ENCODE measurements at places on chromosomes 3 and 15.

DNA sequence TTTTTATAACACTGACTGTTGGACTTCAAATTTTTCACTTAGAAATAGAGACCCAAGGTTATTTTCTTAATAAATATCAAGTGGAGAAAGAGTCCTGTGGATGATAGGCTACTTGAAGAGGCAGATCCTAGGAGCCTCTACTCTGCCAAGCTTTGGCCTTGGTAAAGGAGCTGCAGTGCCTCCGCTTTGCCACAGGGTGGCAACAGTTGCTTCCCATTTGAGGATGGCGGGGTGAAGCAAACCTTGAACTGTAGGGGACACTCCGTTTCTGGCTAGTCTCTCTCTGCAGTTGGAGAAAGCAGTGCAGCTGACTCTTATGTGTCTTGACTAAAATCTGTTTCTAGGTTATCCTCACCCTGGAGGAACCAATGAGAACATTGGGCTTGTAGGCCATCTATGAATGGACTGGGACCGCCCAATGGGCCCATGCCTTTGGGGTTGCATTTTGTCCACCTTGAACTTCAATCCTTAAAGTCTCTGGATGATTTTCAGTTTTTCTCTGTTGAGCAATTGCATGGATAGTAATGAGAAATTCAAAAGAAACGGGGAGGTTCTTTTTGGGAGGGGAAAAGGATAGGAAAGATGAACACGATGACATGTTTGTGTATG lies 9.8 kb downstream of the SCG5 start:
- peak; percentile 66 for DNase-seq

GRCh38 chr3:100002599-100003350 lies 111.5 kb downstream of the FILIP1L start:
- DNase-seq = peak; percentile 32

- DNase-seq = no peak
These were observed 628.2 kb upstream of the CFAP20DC start for GRCh38 chr3:59677747-59678702.

DNA sequence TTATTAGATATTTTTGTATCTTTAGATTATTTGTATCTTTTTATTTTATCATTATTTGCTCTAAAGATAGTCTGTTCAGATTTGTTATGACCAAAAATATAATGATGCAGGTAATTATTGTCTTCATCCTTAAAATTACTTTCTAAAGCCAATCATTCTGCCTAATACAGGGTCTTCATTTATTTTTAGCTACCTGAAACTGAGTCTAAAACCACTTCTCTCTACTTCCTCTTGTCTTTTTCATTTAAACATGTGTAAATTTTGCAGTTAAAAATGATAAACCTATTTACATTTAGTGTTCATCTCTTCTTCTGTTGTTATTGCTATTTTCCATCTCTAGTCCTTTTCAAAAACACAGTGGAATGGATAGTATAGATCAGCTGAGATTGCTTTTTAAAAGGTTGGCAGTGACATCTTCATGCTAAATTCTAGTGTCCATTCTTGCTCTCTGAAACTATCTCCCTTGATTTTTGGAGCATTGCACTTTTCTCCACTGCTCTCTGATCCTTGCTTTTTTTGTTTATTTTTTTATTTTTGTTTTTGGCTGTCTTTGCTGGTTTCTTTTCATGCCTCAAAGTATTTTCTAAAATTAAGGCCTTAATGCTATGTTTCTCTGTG lies 91.8 kb downstream of the UBE2E2 start:
- no peak for DNase-seq

DNA sequence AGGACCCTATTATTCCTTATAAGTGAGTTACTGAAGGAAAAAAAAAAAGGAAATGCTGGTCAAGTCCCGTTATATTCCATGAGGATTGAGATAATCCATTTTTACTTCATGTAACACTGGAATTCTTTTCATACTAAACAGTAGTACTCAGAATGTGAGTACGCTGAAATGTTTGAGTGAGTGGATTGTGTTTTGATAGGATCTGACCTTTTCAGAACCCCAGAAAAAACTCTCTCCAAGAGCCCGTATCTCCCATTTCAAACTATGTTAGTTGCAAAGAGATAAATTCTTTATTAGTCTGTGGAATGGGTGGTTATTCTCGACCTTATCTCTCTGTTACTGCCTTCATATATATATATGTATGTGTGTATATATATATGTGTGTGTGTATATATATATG lies 2.5 kb upstream of the LPP start:
- no peak for DNase-seq

DNA sequence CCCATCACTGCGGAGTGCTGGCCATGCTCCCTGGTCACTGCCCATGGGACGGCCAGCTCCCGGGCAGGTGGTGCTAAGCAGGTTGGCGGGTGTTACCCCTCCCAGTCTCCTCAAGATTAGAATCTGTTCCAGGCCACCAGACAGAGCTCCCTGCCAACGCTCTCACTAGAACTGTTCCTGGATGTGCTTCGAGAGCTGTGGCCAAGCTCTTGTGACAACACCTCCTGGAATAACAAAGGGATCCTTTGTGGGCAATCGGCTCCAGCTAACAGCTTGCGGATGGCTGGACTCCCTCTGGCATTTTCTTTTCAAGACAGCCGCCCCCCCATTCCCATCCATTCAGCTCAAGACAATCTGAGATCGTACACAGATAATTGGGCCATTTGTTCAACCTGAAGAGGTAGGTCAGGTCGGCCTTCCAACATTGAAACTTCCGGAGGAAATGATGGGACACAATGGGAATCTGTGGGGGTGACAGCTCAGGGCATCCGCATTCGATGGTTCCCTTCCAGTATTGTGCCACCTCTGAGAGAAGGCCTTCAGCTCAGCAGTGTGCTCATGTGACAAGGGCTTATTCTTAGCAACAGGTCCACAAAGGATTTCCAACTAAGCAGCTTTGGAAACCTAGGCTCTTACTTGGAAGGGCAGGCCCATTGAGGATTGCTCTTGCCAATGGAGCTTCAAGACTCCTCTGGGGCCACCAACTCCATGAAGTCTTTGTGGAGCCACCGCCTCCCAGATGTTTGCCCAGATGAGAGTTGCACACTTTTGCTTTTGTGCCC lies 11.6 kb upstream of the EPHB3 start:
- no peak for DNase-seq

DNA sequence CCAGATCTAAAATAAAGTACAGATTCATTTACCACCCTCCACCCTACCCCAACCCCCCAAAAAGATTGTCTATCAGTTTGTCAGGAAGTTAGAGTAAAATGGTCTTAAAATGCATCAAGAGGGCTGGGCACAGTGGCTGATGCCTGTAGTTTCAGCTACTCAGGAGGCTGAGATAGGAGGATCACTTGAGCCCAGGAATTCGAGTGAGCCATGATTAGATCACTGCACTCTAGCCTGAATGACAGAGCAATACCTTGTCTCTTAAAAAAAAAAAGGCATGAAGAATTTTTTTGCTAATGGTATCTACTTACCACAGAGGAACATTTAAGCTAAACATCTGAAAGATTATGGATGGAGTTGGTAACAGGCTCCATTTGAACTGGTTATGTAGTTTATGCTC lies 71.0 kb downstream of the RBM6 start:
- DNase-seq = no peak

DNA sequence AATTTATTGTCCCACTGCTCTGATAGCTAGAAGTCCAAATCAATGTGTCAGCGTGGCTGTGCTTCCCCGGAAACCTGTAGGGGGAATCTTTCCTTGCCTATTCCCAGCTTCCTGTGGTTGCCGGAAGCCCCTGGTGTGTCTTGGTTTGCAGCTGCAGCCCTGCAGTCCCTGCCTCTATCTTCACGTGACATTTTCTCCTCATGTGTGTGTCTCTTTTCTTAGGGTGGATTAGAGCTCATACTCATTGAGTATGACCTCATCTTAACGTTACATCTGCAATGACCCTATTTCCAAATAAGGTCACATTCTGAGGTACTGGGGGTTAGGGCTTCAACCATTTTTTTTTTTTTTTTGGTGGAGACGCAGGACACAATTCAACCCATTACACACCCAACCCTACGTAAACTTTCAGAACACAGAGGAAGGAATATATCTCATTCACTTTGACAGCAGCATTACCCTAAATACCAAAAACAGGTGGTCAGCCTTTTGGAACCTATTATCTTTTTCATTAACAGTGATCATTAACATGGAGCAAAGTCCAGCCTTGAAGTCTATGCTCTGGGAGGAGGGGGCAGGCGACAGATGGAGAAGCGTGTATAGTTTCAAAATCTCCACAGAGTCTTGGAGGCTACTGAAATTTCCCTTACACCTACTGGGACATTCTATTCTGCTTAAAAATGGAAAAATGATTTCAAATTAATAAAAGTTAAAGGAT lies 88.6 kb downstream of the RYK start:
- DNase-seq = no peak

DNA sequence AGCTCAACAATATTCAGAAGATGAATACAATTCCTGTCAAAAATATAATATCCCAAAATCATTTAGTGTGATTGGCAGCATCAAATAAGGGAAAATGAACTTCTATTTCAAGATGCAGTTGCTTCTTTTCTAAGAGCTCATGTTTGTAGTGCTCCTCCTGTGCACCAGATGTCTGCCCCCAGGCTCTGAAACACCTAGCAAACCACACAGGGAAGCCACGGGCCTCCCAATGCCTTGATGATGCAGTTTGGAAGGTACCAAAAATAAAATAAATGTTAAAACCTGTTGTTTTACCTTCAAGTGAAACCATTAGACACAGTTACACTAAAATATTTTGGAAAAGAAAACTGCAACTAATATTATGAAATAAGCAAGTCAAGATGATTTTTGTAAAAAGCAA lies 22.2 kb downstream of the CFAP20DC start:
- DNase-seq = no peak

DNA sequence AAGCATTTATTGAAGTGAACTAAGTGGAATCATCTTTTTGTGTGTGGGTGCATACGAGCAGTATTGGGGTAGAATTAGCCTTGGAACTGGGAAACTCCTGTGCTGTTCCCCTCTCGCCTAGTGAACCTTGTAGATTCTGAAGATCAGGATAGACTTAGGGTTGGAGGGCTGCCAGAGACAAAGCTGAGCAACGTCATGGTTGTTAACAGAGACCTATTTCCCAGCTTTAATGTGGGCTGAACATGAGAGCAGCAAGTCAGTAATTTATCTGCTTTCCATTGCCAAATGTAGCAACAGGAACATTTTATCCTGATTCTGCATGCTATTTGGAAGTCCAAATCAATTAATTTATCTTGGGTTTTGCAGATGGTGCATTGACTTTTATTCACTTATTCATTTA lies 246.6 kb downstream of the IL20RB start:
- no peak for DNase-seq

GRCh38 chr15:72198356-72199204 lies 993 bp upstream of the GRAMD2A start:
- no peak for DNase-seq

GRCh38 chr3:112769286-112769978 lies 77.2 kb downstream of the CD200R1L start:
- no peak for DNase-seq

DNA sequence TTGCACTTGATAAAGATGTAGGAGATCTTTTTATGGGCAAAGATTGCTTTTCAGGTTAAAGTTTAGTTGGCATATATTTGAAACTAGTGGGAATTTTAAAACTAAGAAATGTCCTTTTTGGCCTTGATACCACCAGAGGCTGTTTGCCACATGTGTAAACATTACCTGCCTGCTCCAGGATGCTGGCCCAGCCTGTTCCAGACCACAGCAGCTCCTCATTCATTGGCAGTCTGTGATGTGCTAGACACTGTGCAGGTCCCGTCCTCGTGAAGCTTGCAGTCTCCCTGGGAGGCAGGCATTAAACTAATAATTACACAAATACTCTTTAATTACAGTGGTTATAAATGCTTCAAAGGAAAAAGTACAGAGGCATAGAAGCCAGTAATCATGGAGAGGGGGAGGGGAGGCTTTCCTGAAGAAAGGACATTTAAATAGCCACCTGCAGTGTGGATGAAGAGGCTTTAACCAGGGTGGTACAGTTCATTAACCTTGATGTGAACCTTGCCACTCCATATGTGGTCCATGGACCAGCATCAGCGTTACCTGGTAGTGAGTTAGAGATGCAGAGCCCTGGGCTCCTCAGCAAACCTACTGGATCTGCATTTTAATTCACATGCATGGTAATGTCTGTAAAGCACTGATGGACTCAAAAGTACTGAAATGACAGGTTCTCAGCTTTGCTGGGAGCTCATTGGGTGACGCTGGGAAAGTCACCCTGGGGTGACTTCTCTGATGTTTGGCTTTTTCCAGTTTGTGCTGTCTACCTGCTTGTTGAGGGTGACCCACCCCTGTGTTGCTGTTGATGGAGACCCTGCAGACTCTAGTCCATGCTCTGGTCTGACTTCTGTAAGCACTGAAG lies 5.3 kb downstream of the ZNF710 start:
- DNase-seq = no peak

- DNase-seq = no peak
These were observed 52.1 kb downstream of the TGFBR2 start for GRCh38 chr3:30658328-30659052.

DNA sequence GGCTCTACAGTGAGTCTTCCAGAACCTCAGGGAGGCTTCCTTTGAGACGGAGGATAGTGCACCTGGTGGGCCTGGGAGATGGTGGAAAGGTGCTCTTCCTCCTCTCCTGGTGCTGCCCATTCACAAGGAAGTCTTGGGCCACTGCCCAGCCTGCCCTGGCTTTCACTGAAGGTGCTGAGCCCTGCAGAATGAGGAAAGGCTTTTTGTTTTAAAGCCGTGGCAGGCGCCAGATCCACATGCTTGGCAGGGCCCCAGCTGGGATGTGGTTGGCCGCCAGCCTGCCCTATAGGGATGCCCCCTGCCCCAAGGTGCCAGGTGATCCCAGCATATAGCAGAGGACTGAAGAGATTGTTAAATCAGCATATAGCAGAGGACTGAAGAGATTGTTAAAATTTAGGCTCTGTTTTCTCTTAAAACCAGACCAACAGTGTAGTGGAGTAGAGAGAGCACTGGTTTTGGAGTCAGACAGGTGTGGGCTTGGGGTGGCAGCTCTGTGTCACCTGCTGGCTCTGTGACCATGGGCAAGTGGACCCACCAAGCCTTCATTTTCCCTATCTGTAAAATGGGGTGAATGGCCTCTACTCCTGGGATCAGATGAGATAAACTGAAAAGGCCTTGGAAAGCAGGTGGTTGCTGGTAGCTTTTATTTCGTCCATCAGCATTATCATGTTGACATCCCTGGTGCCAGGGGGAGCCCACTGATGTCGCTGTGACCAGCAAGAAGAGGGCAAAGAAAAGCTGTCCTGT lies 53.3 kb downstream of the SLC6A6 start:
- DNase-seq = no peak

DNA sequence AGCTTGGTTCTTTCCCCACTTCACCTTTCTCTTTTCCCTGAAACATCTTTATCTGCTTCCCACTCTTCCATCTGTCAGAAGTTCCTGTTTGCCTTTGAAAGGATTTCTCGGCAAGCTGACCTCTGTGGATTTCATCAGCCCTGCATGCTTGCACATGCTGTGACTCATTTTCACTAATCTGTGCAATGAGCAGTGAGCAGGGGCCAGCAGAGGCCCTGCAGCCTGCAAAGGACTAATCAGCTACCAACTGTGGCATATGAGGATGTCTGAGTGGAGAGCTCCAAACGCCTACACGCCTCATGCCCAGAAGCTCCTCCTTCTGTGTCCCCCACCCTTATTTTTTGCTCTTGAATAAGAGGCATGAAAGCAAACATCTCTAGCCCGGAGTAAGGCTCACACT lies 333.0 kb upstream of the SEMA6D start:
- DNase-seq = no peak
